ENCODE measurements at places on chromosomes 1 and 21.

DNA sequence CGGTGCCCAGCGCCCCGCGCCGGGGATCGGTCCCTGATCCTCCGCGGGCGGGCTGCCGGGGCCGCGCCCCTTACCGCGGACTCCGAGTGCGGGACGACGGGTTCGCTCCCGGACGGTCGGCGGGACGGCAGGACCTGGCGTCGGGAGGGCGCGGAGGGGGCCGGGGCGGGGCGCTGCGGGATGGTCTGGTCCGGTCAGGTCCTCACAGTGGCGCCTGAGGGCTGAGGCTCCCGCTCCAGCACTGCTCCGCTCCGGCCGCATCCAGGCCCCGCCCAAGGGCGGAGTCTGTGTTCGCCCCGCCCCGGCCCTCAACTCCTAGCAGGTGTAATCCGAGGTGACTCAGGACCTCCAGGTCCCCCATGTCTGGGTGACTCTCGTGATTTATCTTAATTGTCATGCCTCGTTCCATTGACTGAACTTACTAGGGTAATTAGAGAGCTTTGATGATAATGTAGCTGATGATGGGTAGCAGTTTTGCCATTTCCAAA lies at the start of gene RAB3B:
RAB3B (minus strand) TSS at position 223 of the 488 bp plus-strand sequence. CDS start 13,583 bp downstream, outside the sequence.
- peak; percentile 93 for DNase-seq

GRCh38 chr1:38997901-38998190 lies 6.8 kb downstream of the AKIRIN1 start:
- DNase-seq, result no peak

DNA sequence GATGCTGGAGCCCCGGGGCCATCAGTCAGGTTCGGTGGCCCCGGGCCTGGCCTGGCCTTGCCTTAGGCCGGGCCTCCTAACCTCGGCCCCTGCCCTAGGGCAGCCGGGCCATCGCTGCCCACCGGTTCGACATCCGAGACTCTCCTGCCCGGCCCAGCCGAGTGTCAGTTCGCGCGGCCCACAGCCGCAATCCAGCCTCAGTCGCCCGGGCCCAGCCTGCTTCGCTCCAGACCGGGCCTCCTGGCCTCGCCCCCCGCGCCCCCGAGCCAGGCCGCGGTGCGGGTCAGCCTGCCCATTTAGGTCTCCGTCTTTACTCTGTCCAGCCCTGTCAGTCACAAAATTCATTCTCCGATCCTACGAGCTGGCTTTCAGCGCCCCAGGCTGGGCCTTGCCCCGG lies 777 bp downstream of the LRRC41 start:
- peak; percentile 56 for DNase-seq

DNA sequence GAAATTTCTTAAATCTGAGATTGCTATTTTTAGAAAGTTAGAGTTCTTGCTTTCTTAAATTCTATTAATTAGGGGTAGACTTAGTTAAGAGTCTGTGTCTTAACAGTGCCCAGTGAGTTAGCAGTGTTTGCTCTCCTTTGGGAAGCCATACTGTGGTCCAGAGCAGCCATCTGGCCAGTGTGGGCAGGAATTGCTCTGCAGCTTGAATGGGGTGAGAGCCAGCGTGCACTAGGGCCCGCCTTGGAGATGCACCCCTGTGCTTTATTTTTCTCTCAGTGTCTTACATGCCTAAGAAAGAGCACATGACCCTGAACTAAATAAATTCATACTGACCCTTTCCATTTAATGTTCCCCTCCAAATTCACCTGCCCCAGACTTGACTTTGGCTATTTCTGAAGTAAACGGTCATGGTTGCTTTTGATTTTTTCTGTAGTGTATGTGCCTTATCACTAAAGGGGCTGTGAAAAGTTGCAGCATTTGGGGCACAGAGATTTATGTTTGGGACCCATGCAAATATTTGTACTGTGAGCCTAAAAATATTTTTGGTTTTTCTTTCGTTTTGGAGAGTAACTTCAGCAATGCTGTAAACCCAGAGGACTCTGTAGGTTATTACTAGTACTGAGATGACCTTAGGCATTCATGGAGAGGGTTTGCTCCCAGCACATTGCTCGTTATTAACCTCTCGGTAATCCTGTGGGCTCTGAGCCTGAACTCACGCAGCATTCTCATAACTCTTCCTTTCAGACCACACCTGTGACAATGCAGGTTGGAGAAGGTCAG lies 21.3 kb upstream of the KCNQ4 start:
- DNase-seq, result no peak

- DNase-seq, result no peak
These were observed 71.8 kb upstream of the ERRFI1 start for GRCh38 chr1:8097908-8098307.

DNA sequence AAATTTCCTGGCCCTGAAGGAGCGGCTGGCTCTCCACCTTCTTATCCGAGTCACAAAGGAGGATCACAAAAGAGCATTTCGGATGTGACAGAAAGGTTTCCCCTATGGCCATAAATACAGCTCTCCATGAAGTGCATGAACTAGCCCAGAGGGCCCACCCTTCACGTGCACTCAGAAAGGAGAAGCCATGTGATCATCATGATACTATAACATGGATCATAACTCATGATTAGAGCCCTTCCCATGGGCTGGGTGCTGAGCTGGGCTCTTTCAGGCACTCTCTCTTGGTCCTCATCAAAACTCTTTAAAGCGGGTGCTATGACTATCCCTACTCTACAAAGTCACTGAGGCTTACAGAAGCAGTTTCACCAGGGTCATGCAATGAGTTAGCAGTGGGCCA lies 135.0 kb downstream of the PTPRU start:
- DNase-seq, result no peak

DNA sequence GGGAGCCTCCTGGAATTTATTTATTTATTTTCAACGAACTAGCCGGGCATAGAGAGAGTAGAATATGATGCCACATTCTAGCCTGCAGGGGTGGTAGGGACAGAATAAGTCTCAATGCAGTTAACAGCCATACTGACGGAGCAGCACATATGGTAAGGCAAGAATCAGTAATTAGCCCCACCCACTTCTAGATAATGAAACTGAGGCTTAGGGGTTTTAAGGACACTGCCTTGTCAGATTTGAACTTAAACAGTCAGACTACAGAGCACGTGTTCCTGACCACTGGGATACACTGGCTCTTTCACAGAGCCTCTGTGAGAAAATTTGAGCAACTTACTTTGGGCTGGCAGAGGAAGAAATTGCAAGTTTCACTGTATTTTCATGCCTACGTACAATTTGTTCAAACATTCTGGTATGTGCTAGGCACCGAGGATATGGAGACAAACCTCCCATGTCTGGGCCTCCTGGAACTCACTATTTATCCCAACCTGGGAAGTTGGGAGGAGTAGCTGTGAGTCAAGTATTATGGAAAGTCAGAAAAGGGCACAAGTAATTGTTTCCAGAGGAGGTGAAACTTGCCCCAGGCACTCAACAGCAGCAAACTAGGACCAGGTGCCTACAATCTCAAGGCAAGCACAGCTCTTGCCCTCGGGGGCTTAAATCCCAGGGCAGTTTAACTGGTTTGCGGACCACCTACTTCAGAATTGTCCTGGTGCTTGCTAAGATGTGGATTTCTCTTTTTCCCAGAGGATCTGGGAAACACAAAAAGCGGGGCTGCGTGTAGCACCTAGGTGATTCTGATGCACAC lies 1.6 kb upstream of the CLIC4 start:
- no peak for DNase-seq

DNA sequence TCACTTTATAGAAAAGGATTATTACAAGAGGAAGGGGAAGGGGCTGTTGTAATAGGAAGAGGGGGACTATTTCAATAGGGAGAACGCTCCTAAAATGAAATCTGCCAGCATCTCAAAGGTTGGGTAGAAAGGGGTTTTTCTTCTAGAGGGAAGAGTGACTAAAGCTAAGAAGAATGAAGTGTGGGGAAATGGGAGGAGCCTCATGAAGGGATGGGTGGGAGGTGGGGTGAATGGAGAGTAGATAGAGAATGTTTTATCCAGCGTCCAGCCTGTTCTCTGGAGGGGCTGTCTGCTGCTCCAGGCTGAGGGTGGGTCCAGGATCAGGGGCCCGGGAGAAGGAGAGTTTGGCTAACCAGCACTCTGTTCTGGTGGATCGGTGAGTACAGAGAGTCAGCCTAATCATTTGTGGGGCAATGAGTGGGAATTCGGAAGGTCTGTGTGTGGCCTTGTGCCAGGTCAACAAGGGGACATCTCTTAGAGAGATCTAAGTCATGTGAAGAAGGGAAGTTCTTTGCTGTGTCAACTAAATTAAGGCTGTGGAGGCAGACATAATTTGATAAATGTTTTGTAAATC lies 25.2 kb downstream of the VN1R5 start:
- DNase-seq, result no peak

DNA sequence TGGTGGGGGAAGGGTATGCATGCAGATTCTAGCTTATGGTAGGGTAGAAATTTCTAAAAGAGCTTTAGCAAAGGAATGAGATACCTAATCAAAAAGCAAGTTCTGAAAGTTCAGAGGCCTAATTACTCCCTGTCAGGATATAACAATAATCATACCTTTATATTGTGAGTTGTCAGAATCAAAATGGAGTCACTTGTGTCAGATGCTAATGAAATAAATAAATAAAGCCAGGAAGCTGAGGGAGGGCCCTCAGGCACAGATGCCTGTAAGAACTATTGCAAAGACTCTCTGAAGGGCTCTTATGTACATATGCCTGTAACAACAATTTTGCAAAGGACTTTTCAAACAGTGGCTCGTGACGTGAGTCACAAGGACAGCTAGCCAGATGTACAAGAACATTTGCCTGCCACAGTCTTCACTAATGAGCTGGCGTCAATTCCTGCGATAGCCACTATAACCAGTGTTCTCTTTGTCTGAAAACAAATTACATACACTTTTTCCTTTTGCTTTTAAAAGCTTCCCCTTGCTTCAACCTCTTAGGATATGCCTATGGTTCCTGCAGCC lies 27.4 kb upstream of the DNASE2B start:
- peak; percentile 22 for DNase-seq

- peak; percentile 75 for DNase-seq
These were observed 2.2 kb upstream of the BCL9 start for GRCh38 chr1:147539122-147539575.

DNA sequence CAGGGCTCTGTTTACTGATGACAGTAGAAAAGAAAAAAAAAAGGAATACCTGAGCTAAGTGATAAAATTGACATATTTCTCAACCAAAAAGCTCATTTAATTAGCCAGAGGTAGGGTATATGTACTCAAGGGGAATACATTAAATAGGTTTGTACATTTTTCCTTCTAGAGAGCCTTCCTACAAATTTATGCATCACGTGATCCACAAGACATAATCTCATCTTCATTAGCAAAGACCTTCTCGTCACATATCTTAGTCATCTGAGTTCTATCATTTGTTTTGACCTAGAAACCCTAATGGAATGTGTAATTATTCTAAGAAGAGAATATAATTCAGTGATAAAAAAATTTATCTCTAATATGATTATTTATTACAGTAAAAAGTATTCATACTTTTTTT lies 30.7 kb upstream of the CFHR4 start:
- no peak for DNase-seq

DNA sequence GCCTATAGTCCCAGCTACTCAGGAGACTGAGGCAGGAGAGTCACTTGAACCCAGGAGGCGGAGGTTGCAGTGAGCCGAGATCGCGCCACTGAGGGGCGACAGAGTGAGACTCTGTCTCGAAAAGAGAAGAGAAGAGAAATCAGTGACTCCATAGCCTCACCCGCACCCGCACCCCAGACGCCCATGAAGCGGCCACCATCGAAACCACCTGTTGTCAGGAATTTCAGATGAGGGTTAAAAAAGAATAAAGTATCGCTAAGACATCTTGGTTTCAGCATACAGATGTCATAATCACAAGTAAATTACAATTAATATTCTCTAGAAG lies 47.4 kb downstream of the NPHP4 start:
- DNase-seq, result no peak

GRCh38 chr1:107739651-107740050 lies 225.3 kb downstream of the VAV3 start:
- no peak for DNase-seq

- DNase-seq, result no peak
These were observed 16.8 kb upstream of the INTS3 start for GRCh38 chr1:153711026-153711425.

- DNase-seq, result no peak
These were observed 2.6 kb downstream of the NME7 start for GRCh38 chr1:169364948-169365347.

DNA sequence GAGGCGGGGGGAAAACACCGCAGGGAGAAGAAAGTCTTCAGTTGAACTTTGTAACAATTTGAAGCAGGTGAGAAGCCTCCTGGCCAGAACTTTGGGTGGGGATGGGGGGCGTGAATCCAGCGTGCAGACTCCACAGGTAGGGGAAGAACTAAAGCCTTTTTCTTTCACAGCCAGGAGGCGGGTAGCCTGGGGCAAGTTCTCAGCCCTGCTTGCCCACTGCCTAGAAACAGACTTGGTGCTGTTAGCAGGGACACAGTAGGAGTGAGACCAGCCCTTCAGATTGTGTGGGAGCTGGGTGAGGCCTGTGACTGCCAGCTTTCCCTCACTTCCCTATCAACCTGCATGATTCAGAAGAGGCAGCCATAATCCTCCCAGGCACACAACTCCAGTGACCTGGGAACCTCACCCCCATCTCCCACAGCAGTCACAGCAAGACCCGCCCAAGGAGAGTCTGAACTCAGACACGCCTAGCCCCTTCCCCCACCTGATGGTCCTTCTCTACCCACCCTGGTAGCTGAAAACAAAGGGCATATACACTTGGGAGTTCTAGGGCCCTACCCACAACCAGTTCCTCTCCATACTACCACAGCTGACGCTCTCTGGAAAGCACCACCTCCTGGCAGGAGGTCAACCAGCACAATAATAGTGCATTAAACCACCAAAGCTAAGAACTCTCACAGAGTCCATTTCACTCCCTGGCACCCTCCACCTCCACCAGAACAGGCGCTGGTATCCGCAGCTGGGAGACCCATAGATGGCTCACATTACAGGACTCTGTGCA lies 83.5 kb upstream of the CDC42BPA start:
- DNase-seq, result no peak

- DNase-seq, result peak; percentile 53
These were observed 8.2 kb upstream of the CAP1 start for GRCh38 chr1:40032240-40032891.

Data from AG08396 (cell line).